ENCODE measurements at places on chromosomes 2 and 18.

DNA sequence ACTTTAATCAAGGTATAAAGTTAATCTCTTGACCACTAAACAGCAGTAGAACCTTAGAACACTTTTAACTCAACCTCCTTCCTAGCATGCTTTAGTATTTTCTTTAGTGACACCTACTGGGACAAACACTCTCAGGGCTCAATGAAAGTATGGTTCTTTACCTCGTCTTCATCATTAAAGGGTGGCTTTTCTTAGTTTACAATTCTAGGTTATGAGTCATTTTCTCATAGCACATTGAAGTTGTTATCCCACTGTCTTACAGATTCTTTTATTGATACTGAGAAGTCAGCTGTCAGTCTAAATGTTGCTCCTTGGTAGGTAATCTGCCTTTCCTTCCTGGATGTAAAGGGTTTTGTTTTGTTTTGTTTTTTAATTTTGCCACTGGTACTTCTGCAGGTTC lies 38.0 kb downstream of the SIGLEC15 start:
- DNase-seq = no peak

- DNase-seq = no peak
Measured at GRCh38 chr2:213429516-213429915, 145.3 kb downstream of the SPAG16 start.

DNA sequence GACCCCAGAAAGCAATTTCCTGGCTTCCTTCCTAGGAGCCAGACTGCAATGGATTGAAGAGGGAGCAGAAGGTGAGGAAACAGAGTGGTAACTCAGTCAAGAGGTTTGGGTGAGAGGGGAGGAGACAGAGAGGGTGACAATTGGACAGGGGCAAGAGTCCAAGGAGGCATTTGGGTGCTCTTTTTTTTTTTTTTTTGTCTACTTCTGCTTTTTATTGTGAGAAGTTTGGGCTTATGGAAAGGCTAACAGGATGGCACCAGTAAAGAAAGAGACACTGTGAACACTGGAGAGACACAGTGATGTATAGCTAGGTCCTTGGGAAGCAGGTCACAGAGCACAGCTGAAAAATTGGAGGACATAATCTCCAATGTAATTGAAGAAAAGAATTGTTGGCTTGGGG lies 25.0 kb downstream of the CYBRD1 start:
- no peak for DNase-seq

DNA sequence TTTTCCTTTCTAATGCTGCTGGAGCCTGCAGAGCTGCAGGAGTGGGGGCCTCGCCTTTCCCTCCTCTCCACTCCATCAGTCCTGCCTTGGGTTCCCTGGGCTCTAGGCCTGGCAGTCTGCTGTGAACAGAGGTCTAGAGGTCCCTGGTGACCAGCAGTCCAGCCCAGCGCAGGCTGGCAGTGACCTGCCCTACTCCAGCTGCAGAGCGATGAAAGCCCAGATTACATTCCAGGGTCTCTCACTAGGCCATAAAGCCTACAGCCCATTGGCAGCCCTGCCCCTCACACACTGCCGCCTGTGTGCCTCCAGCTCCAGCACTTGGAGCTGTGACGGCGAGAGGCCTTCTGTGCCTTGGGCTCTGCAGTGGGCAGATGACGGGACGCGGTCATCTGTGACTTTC lies 14.8 kb upstream of the MAL start:
- DNase-seq = no peak

DNA sequence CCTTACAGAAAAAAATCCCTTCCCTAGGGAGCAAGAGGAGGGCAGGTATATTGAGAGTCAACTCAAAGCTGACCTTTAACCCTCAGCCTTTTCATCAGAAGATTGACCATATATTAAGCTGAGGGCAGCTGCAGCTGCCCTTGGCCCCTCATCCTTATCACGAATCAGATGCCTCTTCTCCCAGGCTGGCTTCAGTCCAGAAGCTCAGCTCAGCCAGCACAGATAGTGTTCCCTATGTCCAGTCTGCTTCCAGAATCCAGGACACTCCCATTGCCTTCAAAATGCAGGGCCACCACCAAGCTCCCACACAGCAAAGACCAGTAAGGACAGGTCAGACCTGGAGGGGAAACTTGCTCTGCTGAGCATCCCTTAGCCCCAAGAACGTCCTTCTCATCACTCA lies 146.1 kb downstream of the BCL11A start:
- no peak for DNase-seq

DNA sequence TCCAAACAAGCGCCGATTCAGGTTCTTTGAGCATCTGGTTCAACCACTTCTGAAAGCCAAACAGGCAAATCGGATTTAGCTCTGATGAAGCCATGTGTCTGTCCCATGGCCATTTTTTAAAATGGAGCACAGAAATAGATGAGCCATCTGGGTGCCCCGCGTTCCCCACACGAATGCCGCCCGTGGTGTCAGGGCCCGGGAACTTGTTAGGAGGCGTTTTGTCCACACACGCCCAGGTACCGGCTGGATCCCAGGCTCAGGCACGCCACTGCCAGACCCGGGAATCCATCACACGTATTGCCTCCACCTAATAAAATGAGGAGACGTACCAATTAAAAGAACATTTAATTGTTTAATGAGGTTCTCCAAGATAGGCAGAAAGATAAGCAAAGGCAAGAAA lies 374.4 kb upstream of the SALL3 start:
- DNase-seq = no peak

- no peak for DNase-seq
Measured at GRCh38 chr2:8553643-8554042, 128.2 kb upstream of the ID2 start.

DNA sequence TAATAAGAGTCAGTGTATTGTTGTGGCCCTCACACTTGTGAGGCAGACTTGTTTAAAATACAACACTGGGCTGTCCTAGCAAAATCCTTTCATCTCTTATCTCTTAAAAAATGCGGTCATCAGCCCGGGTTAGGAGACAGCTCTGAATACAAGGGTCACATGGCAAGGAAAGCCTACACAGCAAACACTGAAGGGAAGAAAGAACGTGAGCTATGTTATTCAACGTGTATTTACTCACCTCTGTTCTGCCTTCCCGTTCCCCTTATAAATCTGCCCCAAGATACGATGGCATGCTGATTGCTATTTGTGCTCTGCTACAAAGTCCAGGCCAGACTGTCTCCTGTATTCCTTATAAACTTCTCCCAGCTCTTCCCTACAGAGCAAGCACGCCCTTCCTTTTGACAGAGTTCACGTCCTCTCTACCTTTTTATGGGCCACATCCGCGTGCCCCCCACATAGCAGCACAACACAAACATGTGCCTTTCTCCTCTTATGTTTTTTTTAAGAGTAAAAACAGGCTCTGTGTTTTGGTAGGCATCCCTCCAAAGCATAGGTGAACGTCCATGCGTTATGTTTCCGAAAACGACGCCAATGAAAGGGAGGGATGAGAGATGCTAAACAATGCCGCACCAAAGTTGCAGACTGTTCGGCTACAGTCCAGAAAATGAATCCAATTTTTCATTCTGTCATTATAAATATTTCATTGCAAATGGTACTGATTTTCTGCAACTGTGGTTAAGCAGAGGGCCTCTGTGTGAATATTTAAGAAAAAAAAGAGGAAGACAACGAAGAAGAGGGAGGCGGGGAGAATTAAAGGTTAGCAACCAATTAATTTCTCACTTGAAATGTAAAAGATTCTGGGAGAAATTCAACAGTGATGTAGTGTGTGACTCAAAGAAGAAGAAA lies 274.7 kb downstream of the ZNF521 start:
- DNase-seq = no peak

GRCh38 chr18:67483952-67484351 lies 32.6 kb downstream of the DSEL start:
- DNase-seq = no peak

DNA sequence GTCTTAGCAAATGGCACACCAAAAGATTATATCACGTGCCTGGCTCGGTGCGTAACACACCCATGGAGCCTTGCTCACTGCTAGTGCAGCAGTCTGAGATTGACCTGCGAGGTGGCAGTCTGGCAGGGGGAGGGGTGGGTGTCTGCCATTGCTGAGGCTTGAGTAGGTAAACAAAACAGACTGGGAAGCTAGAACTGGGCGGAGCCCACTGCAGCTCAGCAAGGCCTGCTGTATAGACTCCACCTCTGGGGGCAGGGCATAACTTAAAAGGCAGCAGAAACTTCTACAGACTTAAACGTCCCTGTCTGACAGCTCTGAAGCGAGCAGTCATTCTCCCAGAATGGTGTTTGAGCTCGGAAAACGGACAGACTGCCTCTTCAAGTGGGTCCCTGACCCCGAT lies 55.9 kb upstream of the FSHR start:
- no peak for DNase-seq

DNA sequence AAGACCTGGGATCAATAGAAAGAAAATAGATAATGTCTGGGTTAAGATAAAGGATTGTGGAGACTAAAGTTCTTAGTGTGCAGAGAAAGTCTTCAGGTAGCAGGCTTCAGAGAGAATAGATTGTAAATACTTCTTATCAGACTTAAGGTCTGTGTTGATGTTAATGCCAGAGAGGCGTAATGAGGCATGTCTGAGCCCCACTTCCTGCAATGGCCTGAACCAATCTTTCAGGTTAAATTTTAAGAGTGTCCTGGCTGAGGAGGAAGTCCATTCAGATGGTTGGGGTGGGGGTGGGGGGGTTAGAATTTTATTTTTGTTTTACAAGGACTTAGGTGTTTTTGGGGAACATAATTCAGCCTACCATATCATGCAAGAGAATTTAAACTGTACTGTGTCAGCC lies 129.5 kb downstream of the EVA1A start:
- DNase-seq = no peak

DNA sequence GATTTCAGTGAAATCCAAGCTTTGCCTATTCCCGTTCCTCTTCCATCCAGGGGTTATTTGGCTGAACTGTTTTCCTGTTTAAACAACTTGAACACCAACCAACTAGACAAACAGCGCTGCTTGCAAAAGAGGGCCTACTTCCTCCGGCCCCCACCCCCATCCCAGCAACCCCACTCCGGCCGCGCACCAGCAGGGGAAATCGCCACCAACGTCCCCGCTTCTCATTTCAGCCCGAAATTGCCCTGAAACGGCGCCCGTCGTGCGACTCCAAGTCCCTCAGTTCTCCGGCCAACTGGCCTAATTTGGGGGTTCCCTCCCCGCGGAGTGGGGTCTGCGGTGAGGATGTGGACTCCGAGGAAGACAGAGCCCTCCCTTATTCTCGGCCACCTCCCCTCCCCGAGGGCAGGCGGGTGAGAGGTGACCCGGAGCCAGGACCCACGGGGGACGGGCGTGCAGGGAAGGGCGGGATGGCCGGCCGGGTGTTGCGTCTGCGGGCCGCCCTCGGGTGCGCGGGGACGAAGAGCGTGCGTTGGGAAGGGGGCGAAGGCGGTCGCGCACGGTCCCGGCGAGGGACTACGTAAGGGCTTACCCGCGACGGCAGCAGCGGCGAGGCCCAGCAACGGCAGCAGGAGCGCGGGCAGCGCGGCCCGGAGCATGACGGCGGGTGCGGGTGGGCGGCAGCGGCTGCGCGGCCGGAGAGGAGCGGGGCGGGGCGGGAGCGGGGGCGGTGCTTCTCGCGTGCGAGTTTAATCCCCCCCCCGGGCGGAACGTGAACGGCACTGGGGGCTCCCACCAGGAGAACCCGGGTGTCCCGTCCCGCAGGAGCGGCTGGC lies at the start of gene CD302:
Gene CD302, minus strand, starts transcription at position 666 of the 833 bp plus-strand sequence. Its CDS starts 10 bp downstream, at position 656.
- peak; percentile 63 for DNase-seq

DNA sequence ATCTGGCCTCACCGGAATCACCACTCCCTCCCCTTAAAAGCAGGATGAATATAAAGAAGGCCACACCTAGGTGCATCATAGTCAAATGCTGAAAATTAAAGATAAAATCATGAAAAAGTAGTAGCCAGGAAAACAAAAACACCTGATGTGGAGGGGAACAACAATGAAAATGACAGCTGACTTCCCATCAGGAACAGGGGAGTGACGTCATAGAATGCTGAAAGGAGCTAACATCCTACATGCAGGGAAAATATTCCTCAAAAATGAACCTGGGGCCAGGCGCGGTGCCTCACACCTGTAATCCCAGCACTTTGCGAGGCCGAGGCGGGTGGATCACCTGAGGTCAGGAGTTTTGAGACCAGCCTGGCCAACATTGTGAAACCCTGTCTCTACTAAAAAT lies 108.1 kb downstream of the UGGT1 start:
- no peak for DNase-seq

GRCh38 chr2:170361090-170361936 lies 183.4 kb downstream of the MYO3B start:
- DNase-seq = peak; percentile 68

- DNase-seq = no peak
Measured at GRCh38 chr2:240895656-240896388, at the start of gene MAB21L4. Gene MAB21L4 (minus strand): TSS chr2:240896156. CDS start chr2:240895997, 159 bp downstream.

DNA sequence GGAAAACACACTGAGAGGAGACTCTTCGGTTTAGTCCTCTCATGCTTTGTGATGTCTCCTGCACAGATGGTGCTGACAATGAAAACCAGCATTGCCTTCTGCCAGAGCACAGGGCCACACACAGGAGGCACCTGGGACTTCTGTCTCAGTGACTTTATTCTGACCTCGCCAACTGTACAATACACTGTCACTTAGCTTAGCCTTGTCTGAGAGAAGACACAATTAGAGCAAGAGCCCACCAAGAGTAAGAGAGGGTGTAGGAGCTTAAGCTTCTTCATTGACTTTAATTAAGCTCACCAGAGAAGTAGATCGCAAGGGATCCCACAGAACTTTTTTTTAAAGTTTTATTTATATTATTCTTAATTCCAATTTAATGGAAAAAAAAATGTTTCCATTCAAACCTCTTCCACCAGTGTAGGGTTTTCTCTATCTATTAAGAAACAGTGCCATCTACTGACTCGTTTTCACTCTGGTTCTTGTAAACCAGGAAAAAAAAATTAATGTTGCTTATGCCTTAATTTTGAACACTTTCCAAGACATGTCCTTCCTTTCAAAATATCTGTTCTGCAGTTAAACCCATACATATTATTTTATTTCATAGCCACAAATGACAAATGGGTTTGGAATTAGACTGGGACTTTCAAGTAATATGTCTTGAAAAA lies 42.4 kb upstream of the DDX18 start:
- no peak for DNase-seq

GRCh38 chr2:240397542-240397916 lies 37.9 kb upstream of the GPC1 start:
- no peak for DNase-seq

DNA sequence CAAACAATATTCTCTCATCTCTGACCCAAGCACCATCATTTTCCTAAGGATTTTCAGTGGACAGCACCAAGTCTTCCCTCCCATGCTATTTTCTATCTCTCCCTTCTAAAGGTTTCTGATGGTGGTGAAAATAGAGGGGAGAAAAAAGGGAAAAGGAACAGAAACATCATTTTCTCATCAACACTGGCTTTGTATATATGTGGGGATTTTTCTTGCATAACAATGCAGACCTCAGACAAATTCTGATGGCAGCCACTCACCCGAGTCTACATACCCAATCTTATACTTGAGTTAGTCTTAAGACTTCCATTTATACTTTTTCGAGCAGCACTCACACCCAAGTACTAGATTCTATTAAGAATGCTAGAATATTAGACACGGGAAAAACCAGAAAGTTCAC lies 95.8 kb downstream of the TMEM163 start:
- no peak for DNase-seq

DNA sequence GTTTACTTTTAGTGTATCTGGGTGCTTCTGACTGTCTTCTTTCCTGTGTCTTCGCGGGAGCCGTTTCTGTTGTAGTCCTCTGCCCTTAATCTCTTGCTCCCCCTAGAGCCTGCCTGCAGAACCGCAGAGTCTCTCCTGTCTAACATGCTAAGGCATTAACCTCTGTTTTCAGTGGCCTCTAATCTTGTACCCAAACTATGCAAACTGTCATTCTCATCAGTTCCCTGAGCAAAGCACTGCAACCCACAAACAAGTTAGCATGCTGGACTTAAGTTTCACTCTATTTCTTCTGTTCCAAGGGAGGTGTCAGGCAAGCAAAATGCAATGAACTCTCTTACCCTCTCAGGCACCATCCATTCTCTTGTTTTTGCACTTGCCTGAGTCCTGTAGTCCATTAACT lies 138.4 kb downstream of the OTX1 start:
- DNase-seq = no peak

Measured in stimulated activated CD8-positive, alpha-beta memory T cell treated with anti-CD3 and anti-CD28 coated beads, Interleukin-4, amount 100 ng/mL, for 48 hours (primary cell).